Right renal cortex interstitium (tissue), 3 donors: ENCODE measurements at places on chromosomes 5 and 9.

DNA sequence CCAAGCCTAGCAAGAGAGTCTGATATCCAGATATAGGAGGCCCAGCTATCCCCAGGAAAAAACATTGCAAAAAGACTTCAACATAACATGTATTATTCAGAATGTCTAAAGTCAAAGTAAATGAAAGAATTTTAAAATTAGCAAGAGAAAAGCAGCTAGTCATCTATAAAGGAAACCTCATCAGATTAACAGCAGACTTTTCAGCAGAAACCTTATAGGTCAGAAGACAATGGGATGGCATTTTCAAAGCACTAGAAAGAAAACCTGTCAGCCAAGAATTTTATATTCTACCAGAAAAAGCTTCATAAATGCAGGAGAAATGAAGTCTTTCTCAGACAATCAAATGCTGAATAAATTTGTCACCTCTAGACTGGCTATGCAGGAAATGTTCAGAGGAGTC is 9.9 kb downstream of the OR1L3 start:
- DNase-seq: no peak

DNA sequence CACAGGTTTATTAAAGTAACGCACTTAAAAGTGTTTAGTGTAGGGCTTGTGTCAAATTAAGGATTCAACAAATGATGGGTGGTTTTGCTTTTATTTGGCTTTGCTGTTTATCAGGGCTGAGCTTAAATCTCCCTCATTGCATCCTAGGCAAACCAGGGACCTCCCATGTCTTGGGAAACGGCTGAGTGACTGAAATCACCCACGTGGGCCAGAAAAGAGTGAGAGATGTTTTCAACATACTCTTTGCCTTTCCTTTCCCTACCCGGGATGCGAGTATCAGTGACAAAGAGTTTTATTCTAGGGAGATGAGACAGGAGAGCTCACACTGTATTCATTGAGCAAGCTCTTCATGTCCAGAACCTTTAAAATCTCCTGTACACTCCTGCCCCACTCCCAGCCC is 23.3 kb downstream of the KCNMB1 start:
- DNase-seq: no peak

DNA sequence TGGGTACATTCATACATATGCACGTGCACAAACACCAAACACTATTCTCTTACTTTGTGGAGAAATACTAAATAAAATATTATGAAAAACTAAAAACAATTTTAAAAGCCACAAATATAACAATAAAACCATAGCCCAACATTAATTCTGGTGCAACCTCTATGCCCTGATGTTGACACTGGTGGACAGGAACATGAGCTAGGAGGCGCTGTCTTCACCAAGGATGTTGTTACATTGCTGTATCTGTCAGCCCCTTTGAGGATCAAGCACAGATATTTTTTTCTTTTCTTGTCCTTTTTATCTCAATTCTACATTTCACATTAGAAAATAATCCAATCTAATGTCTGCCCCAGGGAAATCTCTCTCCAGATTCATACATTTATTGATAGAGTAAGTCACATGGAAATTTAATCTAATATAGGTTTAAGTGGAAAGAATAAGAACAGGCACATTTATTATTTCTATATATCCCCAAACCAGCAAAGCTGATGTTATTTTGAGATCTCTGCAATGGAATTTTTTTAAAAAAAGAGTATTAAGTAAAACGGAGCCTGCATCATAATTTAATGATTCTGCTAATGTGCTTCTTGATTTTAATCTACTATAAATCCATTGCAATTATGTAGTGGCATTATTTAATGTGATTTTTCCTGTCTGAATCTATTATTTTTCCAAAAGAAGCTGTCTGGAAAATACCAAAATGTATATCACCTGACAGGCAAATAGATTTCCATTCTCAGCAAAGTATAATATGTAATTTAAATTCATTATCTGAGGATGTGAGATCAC is 716.5 kb downstream of the MTRR start:
- DNase-seq: no peak

DNA sequence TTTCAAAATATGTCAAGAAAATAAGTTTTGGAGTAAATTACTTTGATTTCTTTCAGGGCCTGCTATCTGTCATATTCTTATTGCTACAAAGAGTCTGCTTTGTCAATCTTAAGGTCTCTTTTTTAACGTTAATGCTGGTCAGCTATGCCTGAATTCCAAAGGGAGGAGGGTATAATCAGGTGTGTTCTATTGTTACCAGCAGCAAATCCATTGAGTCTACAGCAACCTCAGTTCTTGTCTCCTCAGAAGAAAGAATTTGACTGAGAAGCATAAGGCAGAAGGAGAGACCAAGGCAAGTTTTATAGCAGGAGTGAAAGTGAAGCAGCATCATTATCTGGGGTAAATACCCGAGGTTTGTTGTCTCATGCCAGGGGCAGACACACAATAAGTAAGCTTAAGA is 23.7 kb upstream of the MINAR2 start:
- no peak for DNase-seq

GRCh38 chr9:27431543-27432147 is 92.4 kb upstream of the IFNK start:
- DNase-seq: no peak

DNA sequence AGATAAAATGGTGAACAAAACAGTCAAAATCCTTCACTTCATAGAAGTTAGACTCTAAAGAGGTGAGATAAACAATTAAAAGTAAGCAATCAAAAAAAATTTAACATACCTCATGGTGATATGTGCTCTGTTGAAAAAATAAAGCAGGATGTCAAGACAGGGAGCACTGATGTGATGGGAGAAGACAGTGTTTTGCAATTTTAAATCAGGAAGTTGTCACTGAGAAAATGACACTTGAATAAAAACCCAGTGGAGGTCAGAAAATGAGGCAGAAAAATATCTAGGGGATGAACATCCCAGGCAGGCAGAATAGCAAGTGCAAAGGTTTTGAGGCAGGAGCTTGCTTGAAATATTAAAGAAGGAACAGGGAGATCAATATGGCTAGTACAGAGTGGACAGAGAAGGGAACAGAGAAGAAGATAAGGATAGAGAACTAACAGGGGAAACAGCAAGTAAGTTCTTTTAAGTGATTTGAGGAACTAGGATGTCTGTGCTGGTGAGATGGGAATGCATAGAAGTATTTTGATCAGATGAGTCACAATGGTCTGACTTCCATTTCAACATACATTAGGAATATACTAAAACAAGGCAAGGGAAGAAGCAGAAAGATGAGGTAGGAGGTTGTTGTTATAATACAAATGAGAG is 130.4 kb downstream of the CHSY3 start:
- DNase-seq: no peak

GRCh38 chr5:58346041-58346440 is 113.8 kb downstream of the PLK2 start:
- DNase-seq: no peak

- peak; percentile 80 for DNase-seq
Observed at GRCh38 chr5:1204693-1205242, 3.4 kb downstream of the SLC6A19 start.

- DNase-seq: no peak
Observed at GRCh38 chr5:75694781-75695180, 22.5 kb downstream of the POC5 start.

- DNase-seq: no peak
Observed at GRCh38 chr9:38249587-38250210, 142.8 kb upstream of the ALDH1B1 start.

DNA sequence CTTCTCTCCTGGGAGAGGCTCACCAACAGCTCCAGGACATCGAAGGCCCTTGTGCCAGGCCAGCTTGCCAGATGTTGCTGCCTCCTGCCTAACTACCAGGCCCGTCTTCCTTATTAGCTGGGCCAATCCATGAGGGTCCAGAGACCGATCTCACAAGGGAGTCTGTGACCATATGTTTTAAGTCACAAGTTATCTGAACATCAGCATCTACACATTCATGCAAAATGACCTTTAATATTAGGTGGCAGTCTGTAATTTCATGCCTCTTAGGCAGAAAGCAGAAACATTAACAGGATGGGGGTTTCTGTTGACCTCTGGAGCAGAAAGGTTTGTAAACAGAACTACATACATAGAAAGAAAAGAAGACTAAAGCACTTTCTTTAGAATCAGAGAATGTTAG is 75.1 kb upstream of the SLC25A51 start:
- DNase-seq: no peak

- DNase-seq: no peak
Observed at GRCh38 chr5:93715327-93715726, 26.1 kb downstream of the POU5F2 start.

DNA sequence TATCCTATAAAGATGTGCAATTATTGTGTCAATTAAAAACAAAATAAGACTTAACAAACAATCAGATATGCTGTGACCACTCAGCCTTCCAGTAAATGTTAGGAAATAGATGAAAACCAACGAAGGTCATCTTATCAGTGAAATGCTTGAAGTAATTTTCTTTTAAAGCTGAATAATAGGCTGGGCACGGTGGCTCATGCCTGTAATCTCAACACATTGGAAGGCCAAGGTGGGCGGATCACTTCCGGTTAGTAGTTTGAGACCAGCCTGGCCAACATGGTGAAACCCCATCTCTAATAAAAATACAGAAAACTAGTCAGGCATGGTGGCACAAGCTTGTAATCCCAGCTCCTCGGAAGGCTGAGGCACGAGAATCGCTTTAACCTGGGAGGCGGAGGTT is 31.2 kb downstream of the NLN start:
- DNase-seq: no peak

DNA sequence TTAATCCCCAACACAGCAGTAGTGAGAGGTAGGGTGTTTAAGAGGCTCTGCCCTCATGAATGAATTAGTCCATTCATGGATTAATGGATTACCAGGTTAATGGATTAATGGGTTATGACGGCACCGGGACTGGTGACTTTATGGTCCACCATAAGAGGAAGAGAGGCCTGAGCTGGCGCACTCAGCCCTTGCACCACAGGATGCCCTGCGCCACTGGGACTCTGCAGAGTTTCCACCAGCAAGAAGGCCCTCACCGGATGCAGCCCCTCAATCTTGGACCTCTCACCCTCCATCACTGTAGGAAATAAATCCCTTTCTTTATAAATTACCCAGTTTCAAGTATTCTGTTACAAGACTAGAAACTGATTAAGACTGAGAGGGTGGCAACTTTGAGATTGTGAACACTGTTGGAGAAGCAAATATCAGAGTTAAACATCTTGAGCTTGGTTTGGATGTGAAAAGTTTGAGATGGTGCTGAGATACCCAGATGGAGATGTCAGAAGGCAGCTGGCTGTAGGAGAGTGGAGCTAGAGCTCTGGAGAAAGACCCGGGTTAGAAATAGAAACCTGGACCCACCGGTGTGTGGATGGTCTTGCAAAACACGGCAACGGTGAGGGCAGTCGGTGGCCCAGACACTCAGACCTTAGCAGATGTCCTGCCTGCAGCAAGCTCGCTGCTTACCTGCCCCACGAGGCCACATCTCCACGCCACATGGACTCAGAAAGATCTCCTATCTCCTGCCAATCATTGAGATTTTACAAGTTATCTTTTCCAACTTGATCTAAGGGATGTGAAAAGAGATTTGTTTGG is 98.8 kb downstream of the HSD17B3 start:
- DNase-seq: no peak

DNA sequence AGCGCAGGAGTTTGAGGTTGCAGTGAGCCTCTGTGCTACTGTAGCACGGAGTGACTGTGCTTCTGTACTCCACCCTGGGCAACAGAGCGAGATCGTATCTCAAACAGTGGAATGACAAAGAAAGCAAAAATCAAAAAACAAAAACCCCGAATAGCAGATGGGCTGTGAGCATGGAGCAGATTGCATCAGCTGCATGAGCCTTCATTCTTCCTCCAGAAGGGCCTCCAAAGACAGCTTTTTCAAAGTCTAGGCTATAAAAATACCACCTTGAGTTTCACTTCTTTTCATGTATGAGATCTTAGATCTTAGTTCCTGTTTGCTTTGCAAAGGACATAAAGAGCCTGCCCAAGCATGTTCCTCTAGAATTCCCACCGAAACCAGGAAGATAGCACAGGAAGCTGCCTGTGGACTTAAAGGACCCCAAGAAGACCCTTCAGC is 15.0 kb upstream of the HSPB3 start:
- DNase-seq: no peak

GRCh38 chr9:82209797-82210470 is 221.4 kb downstream of the SPATA31D1 start:
- DNase-seq: no peak

GRCh38 chr5:135710045-135710675 is 124.3 kb upstream of the SLC25A48 start:
- DNase-seq: no peak

DNA sequence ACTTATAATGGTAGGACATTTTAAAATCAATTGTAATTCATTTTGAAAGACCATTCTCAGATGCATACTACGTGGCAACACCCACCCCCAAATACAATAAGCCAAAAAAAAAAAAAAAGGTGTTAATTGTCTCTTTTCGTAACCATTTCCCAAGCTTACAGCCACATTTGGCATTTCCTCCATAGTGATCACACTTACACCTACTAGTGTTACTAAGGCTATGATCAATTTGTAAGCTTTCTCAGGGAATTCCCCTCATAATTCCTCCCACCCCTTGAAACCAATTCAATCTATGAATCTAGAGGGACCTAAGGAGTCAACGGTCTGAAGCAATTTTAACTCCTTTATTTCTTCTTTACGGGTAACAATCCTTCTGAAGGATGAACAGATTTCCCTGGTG is 40.1 kb downstream of the NR2F1 start:
- DNase-seq: no peak

GRCh38 chr5:137236849-137237507 is 262.1 kb downstream of the SPOCK1 start:
- DNase-seq: no peak

DNA sequence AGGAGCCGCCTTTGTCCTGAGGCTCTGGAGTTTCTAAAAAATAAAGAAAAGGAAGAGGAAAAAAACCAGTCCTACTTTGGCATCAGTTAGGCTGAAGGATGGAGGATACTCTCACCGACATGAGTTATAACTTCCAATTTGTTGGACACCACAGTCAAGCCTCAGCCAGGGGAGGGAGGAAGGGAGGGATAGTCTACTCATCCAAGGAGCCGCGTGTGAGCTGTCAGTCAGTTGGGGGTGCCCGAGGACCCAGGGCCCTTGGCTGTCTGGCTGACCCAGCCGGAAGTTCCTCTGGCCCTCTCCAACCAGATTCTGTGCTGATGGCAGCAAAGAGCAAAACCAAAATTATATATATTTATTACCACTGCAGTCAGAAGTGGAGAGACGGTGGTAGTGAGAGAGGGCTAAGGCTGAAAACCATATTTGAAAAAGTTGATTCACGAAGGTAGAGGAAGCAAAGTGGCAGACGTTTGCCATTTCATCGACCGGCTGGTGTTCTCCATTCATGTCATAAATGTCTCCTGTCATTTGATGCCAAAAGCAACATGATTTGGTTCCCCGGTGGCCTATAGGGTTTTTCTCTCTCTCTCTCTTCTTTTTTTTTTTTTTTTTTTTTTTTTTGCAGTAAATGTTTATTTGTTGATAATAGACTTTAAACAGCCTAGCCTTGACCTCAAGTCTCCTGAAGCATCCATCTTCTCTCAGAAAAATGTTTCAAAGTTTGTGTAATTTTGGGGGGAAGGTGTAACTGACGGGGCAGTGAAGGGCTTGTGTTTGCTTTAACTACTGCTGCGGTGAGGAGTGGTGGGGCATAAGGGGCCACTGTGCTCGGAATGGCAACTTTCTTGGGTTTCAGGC is 7.6 kb downstream of the LMX1B start:
- DNase-seq: no peak
